ENCODE measurements at places on chromosomes 1 and 21.

GRCh38 chr1:153415850-153416570 lies at the start of gene S100A7A:
Gene S100A7A (plus strand): TSS chr1:153416520. CDS start chr1:153418083, 1,563 bp downstream.
- peak; percentile 36 for DNase-seq

- no peak for DNase-seq
These were observed 58.1 kb downstream of the SSBP3 start for GRCh38 chr1:54347955-54348699.

DNA sequence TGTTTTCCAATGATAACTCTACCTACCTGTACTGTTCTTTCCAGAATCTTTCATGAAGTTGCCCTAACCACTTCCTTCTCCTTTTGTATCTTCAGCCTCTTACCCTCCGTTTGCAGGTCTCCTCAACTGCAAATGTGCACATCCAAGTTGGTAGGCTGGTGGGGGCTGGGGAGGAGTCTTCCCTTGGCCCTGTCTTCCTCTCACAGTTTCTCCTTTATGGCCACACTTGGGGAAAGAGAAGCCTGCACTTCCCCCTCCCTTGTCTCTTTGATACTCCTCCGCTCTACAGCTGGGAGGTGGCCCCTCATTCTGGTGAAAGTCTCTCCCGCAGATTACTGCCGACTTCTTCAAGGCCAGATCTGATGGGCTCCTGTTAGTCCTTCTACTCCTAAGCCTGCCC lies 26.9 kb upstream of the GPR88 start:
- no peak for DNase-seq

DNA sequence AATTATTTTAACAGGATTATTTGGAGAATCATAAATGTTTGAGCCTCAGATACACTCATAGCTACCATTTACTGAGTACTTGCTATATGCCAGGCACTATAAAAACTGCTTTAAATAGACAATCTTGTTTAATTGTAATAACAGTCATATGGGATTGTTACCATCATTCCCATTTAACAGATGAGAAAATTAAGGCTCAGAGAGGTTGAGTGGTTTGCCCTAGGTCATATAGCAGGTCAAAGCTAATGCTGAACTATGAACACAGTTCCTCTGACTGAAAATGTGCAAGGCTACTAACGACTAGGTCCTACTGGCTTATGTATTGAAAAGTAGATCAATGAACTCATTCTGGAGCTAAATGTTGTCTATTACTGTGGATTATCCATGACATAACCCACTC lies 63.4 kb downstream of the DDR2 start:
- no peak for DNase-seq

DNA sequence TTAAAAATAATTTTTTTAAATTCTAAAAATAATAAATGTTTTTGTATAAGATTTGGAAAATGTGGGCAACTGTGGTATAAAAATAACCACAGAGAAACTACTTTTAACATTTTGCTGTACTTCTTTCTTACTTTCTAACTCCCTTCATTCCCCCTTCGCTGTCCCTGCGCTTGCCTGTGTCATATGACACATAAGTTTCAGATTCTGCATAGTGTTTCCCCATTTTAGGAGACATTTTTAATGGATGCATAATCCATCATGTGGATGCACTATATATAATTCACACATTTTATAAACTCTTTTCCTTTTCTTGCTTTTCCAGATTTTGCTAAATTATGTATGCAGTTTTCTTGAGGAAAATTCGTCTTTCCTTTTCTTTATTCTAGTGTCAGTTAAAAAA lies 16.3 kb downstream of the ATG4C start:
- no peak for DNase-seq

- DNase-seq = no peak
These were observed 151.7 kb downstream of the DAB1 start for GRCh38 chr1:57272150-57272549.

DNA sequence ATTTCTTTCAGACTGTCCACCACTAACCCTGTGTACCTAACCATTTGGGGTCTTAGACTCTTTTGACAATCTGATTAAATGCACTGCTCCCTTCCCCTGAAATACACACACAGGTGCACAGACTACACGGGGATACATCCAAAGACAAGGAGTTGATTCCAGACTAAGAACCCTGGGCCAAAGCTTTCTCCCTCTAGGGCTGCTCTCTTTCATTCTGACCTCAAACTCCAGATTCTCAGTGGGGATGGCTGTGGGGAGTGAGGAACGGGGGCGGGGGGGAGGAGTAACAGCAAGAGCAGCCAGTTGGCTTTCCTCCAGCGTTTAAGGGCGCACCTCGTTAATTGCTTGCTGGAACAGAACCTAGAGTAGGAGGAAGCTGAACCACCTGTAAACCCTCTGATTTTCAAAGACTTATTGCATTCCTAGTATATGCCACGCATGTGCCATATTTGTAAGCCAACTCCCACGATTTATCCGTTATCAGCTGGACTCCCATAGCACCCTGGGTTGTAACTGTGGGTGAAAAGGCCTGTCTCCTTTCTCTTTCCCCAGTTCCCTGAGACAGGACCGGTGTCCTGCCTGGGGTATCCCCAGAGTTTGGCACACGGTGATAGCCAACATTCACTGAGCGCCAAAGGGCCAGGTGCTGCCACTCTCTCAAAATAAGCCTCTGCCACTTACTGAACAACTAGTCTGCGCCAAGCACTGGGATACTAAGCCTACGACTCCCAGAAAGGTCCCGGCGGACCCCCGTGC lies 920 bp downstream of the MTHFR start:
- no peak for DNase-seq

GRCh38 chr1:231706934-231707333 lies 80.3 kb downstream of the DISC1 start:
- no peak for DNase-seq

DNA sequence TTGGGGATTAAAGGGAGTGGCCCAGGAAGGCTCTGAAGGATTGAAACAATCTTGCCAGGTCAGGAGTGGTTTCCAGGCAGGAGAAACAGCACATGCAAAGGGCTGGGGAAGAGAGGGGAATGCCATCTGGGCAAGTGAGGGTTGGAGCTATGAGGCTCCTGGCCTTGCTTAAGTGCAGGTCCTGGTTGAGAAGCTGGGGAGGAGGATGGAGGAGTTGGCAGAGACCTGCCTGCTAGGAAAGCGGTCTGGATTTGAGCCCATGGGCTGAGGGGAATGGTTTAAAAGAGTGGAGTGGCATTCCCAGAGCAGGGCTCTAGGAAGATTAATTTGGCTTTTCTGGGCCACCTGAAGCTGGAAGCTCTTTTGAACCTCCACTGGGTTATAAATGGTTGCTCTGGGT lies 9.2 kb downstream of the IGSF21 start:
- DNase-seq = no peak

GRCh38 chr1:19042675-19043578 lies 86.5 kb upstream of the IFFO2 start:
- DNase-seq = peak; percentile 49

DNA sequence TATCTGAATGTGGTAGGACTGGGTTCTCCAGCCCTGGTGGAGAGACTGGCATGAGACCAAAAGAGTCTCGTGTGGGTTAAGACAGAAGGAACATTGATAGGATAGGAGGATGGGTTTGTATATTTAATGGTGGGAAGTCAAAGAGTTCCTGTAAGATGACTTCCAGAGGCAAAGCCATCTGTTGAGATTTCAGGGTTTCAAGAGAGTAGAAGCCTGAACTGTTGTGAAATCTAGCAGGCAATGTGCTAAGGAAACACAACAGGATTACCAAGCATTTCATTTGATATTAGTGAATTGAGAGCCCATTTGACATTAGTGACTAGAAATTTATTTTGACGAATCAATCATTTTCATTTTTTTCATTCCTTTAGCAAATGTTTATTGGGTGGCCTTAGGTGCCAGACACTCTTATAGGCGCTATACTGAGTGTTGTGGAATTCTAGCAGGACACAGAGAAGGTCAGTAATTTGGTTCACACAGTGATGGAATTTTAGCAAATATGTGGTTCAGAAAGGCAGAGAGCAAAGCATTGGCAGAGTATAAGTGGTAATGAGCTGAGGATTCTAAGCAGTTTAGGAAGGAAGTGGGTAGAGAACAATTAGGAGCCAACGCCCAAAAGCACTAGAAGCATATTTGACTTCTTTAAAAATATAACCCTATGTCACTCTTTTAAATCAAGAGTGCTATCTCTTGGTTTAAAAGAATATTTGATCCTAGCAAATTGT lies 149.3 kb downstream of the AK5 start:
- DNase-seq = no peak

GRCh38 chr1:9900142-9901043 lies 9.7 kb downstream of the CTNNBIP1 start:
- DNase-seq = no peak

DNA sequence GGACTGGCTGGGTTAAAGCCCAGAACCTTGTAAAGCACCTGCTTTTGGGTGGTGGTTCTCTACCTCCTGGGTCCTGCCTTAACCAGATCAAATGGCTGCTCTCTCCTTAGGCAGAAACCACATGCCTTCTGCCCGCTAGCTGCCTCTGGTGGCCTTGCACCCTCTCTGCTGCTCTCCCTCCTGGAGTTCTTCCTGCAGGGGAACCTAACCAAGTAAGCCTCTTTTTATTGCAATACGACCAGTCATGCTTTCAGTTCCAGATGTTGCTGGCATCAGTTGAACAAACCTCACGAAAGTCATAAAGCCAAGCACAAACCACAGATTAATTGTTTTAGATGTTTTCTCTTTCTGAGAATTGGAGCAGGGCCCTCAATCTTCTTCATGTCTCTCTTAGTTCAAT lies 118.9 kb downstream of the GDAP2 start:
- no peak for DNase-seq

GRCh38 chr1:177355575-177355974 lies 184.8 kb downstream of the BRINP2 start:
- DNase-seq = no peak

DNA sequence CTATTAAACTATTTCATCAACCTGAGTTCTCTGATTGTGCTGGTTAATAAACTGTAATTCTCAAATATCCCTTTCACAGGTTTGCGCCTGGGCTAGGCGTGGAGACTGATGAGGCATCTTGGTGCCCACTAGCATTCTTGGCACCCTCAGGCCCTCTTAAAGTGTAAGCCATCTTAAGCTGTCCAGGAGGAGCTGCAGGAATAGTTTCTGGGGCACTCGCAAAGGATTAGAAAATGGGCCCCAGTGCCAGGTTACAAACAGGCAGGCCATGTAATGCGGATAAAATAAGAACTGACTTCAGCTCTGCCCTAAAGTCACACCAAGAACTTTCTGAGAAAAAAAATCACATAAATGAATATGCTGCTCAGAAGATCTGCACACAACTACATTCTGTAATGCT lies 1.1 kb downstream of the CASQ2 start:
- DNase-seq = no peak

DNA sequence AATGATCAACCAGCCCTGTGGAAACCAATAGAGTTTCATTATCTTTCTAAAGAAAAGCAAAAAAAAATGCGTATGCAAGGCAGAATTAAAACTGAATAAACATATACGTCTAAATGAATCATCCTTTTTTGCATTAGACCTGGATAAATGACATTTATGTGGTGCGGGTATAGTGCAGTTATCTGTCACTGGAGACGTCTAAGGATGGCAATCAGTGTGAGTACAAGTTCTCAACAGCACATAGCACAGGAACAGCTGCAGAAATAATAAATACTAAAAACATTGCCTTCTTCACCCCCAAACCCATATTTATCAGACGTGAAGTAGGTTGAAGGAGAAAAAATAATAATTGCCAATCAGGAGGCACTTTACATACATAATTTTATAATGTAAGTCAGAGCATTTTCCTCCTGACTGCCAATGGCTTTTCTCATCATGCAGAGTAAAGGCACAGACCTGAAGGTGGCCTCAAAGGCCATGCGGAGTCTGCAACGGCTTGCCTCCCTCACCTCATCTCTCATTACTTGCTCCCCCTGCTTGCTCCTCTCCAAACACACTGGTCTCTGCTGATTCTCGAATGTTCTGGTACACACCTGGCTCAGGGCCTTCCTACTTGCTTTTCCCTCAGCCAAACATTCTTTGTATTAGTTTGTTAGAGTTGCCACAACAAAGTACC lies 574.7 kb upstream of the PLXNA2 start:
- no peak for DNase-seq

GRCh38 chr1:204435381-204435831 lies 23.8 kb upstream of the PPP1R15B start:
- no peak for DNase-seq

GRCh38 chr1:159795534-159795933 lies 6.6 kb upstream of the FCRL6 start:
- no peak for DNase-seq

DNA sequence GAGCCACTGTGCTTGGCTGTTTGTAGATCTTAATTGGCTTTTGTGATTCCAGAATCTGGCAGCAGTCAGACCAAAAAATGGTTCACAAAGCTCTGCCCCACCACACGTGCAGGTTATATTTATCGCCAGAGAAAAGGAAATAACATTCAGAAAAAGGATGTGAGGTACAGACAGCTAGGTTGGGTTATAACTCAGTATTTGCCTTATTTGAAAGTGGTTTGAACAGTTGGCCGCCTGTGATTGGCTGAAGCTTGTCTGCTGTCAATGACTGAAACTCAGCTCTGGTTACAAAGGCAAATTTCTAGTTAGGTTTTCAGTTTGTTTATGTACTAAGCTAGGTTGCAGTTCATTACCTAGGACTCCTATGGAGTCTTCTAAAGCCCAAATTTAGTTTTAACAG lies 9.6 kb downstream of the SH3BGR start:
- DNase-seq = no peak

GRCh38 chr1:208648146-208648545 lies 404.0 kb upstream of the PLXNA2 start:
- DNase-seq = no peak

DNA sequence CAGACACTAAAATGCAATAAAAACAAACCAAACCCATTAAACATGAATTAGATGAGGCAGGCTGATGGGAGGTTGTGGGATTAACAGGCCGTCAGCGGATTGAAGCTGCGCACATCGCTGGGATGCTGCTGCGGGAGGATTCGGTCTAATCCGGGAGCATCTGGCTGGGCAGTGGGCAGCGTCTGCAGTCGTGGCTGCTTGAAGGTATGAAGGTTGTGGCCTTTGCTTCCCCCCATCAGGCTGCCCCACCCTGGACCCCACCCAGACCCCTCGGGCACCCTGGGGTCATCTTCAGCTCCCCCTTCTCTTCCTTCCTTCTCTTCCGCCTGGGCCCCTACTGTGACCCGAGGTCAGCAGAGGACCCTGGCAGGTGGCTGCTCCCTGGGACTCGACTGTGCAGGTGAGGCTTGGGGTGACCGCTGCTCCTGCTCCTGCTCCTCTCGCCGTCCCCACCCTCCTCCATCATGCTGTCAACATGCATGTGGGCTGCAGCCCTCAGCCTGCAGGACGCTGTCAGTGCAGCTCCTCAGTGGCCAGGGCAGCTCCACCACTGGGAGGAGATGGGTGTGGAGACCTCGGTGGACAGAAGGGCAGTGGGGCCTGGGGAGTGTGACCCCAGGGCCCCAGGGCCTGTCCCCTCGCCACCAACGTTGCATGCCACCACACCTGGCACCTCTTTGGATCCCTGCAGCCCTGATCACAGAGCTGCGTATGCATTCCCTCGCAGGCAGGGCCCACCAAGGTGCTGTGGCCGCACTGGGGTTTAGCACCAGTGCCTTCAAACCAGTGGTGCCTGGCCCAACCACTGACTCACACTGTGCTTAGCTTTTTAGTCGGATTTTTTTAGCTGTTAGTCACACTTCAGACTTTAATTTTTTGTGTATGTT lies 112.2 kb upstream of the COL6A1 start:
- DNase-seq = peak; percentile 49

GRCh38 chr1:216952864-216953263 lies 229.6 kb upstream of the ESRRG start:
- no peak for DNase-seq

All from left forelimb (tissue), 1 donor.